ENCODE measurements at places on chromosomes 4 and X.

DNA sequence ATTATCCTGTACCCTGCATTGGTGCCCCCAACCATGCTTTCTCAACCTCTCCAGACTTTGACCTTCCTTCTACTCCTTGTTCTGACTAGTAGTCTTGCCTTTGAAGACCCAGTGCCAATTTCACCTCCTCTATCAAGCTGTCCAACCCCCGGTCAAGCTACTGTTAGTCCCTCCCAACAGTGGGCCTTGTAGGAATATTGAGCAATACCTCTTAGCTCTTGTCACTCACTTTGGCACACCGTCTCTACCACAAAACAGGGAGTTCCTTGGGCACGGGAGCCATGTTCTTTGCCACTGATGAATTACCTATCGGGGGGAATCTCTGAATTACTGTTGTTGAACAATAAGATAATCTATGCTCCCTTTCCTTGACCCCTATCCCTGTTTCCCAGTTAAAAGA is 25.2 kb downstream of the LAS1L start:
- DNase-seq = no peak

DNA sequence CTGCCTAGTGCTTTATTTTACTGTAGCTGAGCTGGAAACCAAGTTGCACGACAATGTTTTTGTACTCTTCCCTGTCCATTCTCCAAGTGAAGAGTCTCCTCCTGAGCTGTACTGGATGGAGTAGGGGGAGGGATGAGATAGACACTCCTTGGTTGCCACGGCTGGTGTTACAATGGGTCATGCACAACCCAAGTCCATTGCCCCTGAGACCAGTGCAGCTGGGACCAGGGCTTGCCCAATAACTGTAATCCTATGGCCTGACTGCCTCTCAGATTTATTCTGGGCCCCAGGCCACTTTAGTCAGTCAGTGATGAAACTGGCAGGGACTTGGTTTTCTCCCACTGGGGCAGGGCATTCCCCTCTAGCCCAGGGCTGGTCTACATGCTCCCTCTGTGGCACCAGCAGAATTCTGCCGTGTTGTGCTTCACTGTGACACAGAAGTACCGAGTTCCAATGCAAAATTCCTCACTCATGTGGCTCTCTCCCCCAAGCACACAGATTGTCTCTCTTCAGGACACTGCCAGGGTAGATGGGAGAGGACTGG is 203.3 kb upstream of the PCDH18 start:
- no peak for DNase-seq

DNA sequence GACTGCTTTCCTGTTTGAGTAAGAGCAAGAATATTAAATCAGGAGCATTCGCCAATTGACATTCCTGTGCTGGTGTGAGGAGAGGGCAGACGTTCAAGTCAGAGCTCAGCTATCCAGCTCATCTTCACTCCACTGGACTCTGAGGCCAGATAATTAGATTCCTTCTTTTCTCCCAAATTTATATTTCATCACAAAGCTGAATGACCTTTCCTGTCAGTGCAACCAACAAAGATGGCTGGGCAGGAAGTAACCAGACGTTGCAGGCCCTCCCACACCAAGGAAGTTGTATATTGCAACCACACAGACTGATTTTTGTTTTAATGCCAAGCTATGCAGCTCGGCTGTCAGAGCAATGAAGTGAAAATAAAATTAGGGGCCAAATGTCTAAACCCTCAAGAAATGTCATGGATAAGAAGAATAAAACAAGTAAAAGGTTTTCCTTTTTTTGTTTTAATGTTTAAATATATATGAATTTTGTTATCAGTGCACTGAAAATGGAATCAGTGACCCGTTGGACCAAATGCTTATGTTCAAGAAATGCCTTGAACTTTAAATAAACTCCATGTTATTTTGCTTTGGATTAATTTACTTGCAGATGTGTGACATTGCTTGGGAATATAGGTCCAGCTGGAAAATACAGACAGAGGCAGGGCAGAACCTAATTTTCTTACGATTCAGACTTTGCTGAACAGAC is 578.9 kb upstream of the FAT1 start:
- no peak for DNase-seq

GRCh38 chr4:189843413-189844009 is 97.2 kb upstream of the FRG1 start:
- DNase-seq = no peak

DNA sequence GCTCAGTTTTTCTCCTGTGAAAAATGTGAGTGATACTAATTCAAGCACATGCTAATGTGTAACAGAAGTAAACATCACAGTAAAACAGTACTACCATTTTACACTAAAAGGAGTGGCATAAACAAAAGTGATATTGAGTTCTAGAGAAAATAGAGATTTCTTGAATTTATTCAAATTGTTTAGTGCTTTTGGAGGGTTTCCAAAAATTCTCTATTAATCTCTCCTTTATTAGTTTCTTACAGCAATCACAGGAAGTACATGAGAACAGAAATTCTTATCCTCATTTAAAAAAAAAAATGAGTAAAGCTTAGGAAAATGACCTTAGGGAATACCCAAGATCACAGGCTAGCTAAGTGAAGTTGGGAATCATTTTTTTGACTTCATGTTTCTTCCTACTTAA is 459.7 kb upstream of the GALNTL6 start:
- DNase-seq = no peak

- DNase-seq = no peak
Measured at GRCh38 chr4:7904952-7905915, 34.4 kb downstream of the AFAP1 start.

DNA sequence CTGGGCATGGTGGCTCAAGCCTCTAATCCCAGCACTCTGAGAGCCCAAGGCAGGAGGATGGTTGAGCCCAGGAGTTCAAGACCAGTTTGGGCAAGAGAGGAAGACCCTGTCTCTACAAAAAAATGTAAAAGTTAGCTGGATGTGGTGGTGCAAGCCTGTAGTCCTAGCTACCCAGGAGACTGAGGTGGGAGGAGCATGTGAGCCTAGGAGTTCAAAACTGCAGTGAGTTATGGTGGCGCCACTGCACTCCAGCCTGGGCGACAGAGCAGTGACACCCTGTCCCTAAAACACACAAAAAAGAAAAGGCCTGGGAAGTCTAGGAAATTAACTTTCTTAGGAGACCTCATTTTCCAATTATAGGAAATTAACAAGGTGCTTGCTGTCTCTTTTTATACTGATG is 76.8 kb downstream of the JAKMIP1 start:
- DNase-seq = no peak

- peak; percentile 14 for DNase-seq
Measured at GRCh38 chr4:87270144-87270543, 49.7 kb upstream of the KLHL8 start.

- no peak for DNase-seq
Measured at GRCh38 chr4:10090467-10091250, 25.9 kb downstream of the WDR1 start.

DNA sequence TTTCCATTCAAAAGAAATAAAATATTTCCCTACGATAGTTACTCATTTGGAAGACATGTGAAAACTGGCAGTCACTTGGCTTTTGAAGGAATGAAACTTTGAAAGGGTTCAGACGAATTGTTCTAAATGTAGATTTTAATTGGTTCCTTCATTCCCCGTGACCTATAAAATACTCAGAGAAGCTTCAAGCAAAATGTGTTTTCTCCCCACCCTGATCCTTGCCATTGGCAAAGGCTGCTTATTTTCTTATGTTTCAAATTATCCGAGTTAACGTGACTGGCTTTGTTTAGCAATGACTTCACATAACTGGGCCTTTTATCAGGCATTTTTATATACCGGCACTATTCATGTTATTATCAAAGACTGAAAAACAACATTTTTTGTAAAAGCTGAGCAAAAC is 204.1 kb upstream of the NEIL3 start:
- no peak for DNase-seq

GRCh38 chrX:41984628-41985027 is 61.3 kb upstream of the CASK start:
- DNase-seq = no peak

GRCh38 chr4:90209922-90210321 is 82.7 kb downstream of the CCSER1 start:
- DNase-seq = no peak

DNA sequence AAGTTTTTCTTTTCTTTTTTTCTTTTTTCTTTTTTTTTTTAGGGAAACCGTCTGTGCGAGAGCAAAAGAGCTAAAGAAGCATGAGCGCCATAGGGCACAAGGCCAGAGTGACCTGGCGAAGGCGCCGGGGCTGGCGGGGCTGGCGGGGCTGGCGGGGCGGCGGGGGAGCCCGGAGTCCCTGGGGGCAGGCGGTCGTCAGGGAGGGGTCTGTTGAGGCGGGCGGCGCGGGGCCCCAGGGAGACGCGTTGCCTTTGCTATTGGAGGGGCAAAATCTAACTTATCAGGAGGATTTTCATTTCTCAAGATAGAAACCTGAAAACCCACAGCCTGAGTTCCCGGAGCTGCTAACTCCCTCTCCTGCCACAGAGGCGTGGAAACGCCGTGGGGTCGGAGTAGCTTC is 135.6 kb upstream of the SMAD1 start:
- no peak for DNase-seq

GRCh38 chr4:25884031-25884782 is 21.4 kb upstream of the SEL1L3 start:
- no peak for DNase-seq

DNA sequence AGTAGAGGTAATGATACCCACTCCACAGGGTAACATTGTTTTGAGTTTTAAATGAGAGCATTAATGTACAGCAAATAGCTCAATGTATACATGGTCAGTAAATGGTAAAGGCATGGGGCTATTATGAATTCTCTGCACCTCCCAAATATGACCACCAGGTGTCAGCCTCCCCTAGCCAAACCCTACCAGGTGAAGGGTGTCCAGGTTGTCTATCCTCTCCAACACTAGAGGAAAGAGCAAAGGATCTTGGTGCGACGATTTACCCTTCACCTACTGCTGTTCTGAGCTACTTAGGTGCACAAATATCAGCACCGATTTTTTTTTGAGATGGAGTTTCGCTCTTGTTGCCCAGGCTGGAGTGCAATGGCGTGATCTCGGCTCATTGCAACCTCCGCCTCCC is 26.5 kb upstream of the XIAP start:
- DNase-seq = no peak

DNA sequence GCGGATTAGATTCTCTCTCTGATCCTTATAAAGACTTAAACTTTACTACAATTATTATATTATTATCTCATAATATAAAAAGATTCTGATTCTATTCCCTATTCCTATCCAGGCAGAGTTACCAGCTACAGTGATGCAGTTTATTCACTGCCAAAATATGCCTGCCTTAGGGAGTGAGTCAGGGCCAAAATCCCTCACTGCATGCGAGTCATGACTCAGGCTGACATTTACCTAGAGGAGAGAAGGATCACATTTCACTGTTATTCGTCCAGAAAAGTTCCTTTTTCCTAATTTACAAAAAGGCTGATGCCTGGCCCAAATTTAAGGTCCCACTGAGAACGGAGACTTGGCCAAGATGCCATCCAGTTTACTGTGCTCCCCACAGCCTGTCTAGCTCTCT is 168.5 kb upstream of the LDB2 start:
- DNase-seq = no peak

GRCh38 chrX:54494989-54495813 is 833 bp downstream of the FGD1 start:
- no peak for DNase-seq

GRCh38 chr4:79673377-79673776 is 265.3 kb upstream of the GK2 start:
- DNase-seq = no peak

GRCh38 chr4:91147067-91147466 is 1019.9 kb downstream of the CCSER1 start:
- no peak for DNase-seq

DNA sequence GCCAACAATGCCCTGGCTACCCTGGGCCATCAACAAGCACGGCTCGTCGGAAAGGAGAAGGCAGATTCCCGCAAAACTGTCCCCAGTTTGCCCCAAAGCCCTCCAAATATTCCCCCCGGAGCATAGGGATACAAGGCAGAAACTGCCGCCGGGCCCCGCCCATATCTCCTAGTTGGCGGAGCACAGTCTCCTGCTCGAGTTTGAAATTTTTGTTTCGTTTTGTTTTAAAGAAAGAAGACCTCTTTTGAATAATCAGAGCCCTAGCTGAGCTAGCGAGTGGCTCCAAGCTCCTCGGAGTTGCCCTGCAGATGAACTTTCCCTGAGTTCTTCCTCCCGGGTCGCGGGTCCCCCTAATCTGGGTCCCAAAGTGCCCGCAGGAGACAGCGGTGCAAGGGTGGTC is 138.1 kb upstream of the ZIC3 start:
- DNase-seq = peak; percentile 5

DNA sequence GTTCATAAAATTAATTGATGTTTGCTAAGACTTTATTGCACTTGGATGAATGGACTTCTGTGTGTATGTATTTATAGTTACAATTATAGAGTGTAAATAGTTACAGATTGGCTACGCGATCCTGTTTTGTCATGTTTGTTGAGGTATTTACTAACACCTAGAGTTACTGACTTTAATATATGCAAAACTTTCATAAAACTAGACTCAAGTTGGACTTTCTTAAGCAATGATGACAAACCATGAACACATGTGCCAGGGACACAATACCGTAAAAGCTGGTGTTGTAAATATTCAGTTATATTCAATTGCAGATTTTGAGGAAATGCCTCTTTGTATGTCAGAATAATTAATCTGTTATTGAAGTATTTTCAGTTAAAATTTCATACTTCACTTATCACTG is 6.1 kb downstream of the GRIA2 start:
- no peak for DNase-seq

DNA sequence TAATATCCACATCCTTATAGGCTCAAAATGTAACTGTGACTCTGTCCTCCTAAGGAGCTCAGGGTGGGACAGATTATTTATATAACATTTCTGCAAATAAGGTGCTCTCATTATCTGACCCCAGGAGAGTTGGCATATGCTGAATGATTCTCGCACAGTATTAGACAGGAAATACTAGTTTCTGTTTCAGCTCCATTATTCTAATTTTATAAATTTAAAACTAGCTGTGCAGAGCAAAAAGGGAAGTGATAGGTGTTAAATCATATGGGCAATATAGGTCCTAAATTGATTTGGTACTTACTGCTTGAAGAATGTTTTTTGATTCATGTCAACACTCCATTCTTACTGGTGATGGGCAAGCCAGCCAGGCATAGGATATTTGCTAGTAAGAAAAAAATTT is 141.5 kb downstream of the GLRA2 start:
- no peak for DNase-seq

- DNase-seq = peak; percentile 76
Measured at GRCh38 chr4:54277691-54278090, 48.6 kb downstream of the PDGFRA start.

- no peak for DNase-seq
Measured at GRCh38 chr4:7384929-7385890, 49.5 kb downstream of the PSAPL1 start.

- DNase-seq = peak; percentile 12
Measured at GRCh38 chr4:22129454-22130029, 181.0 kb upstream of the KCNIP4 start.

DNA sequence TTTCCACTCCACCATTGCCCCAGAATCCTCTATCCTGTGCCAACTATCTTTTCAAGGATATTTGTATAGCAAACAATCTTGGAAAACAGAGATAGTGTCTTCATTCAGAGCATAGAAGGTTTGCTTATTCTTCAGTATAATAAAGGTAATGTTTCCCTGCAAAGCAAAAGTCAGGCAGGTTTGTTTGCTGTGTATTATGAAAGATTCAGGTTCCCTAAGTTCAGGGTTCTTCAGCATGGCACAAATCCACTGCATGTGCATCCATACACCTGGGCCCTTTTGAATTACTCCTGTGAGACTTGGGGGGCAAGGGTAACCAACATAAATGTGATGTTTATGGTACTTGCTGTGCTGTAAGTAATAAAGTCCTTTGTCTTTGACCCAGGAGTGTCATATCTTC is 33.2 kb upstream of the ZC4H2 start:
- DNase-seq = no peak

Measured in inflammatory macrophage treated with lipopolysaccharide for 1 hour (primary cell).